HT1080 (cell line): ENCODE measurements at places on chromosomes 3 and 15. TPM values are rescaled to one million over a fixed set of nuclear protein-coding genes. Genes with fewer than 3 reads are reported as not detected.

- DNase-seq = no peak
These were observed 28.2 kb downstream of the FLNB start for GRCh38 chr3:58036293-58037032.

GRCh38 chr3:195093731-195094130, 177.2 kb downstream of the XXYLT1 start:
- no peak for DNase-seq

DNA sequence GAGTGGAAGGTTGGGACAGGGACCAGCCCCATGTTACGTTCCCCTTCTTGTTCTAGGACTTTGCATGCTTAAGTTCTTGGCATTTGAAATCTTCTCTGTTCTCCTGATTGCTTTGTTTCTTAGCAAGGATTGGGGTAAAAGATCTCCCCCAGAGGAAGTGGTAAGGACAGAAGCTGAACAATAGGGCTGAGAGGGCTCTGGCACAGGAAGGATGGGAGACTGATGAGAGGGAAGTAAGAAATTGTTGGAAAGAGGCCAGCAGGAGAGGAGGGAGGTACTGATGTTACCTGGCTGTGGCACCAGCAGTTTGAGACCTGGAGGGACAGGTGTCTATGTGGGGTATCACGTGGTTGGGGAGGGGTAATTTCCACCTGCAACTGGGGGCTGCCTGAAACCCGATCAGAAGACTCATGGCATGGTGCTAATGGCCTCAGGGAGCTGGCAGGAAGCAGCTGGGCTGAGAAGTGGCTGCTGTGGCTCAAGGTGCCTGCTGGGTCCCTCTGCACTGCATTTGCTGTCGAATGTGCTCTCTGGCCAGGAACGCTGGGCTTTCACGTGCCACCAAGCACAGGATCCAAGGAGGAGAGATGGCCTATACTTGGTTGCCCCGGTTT, 108.4 kb downstream of the LSM3 start:
- no peak for DNase-seq

DNA sequence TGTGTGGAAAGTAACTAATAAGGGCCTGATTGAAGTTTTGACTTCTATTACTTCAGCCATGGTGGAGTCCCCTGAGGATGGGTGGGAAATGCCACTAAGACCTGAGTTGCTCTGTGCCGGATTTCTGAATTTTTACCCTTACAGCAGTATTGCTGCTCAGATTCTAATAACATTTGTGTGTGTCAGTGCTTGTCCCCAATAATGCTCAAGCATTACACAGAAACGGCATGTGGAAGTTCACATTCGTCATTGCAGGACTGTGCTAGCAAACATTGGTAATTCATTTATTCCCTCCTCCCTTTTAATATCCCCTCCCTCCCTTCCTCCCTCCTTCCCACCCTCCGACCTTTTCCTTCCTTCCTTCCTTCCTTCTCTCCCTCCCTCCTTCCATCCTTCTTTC, 484.5 kb upstream of the ONECUT1 start:
- DNase-seq = no peak

- DNase-seq = no peak
These were observed 12.2 kb downstream of the ERC2 start for GRCh38 chr3:56456117-56456516.

- no peak for DNase-seq
These were observed 57.5 kb downstream of the SNRK start for GRCh38 chr3:43343815-43344214.

DNA sequence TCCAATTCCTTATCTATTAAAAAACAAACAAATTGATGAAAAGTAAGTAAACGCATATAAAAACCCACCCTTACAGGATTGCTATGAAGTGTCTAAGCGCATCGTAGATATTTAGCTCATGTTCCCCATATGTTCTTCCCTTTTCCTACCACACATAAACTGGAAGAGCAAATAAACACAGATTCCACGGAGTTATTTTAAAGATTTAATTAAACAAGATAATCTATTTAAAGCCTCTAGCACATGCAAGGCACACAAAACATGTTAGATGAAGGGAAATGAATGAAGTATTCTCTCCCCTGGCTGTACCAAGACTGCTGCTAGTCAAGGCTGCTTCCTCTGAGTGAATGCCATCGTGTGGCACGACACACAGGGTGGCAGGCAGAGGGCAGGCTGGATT, 78.4 kb upstream of the FGF12 start:
- no peak for DNase-seq

- no peak for DNase-seq
These were observed 44.7 kb downstream of the GOLIM4 start for GRCh38 chr3:168051070-168051469.

- no peak for DNase-seq
These were observed 74.8 kb upstream of the CACNA2D3 start for GRCh38 chr3:54047568-54047967.

- DNase-seq = no peak
These were observed 16.5 kb upstream of the TLE3 start for GRCh38 chr15:70114221-70114620.

DNA sequence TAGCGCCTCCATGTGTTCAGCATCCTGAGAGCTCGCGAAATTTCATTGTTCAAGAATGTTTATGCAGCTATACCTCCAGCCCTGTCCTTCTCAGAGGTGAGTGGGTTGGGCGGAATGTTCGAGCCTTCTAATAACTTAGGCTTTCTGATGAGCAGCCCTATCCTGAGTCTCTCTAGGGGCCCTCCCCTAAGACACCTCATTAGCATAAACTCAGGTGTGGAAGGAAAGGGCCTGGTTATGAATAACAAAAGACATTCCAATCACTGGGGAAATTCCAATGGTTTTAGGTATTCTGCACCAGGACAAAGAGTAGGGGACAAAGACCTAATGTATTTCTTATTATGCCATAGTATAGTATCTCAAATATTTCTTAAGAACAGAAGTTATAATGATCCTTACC, 138.1 kb upstream of the PDZRN3 start:
- no peak for DNase-seq

DNA sequence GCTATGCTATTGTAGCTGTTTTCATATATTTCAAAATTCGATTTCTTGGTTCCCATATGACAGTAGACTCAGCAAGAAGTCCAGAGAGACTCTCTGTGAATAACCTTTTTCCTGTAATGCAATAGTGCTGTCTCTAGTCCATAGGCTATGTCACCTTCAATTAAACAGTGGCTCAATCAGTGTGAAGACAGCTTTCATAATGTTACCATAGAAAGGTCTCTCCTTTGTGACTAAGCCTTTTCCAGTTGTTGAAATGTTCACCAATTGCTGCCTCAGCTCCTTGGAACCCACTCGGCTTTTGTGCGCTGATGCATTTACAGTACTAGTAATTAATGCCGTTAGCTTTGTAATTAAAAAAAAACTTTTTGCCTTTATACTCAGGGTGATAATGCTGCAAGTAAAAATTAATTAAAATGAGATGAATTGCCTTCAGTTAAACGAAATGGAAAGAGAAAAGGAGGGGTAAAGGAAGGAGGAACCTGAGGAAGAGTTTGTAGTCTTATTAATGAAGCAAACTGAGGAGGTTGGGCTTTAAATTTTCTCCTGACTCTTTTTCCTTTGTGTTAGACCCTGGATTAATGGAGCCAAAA, 214.8 kb downstream of the LSAMP start:
- no peak for DNase-seq

- DNase-seq = no peak
These were observed 21.0 kb upstream of the CTXND1 start for GRCh38 chr15:80272987-80273386.

- DNase-seq = peak; percentile 50
These were observed 744.7 kb downstream of the EPHA3 start for GRCh38 chr3:89851974-89852621.

The CCR3 gene
- total RNA-seq = not detected in 2 replicates

The CSPG5 gene
- 0.47 and 0.93 TPM in 2 replicates for total RNA-seq

The ISLR gene
- total RNA-seq = 0.05 TPM in 1 of 2 replicates, not detected in the other

The ADCY5 gene
- total RNA-seq = 0.30 and 1.7 TPM in 2 replicates

The CPN2 gene
- not detected in 2 replicates for total RNA-seq
